ENCODE measurements at places on chromosomes 12 and 14.

GRCh38 chr14:69665631-69666030 is 54.2 kb downstream of the SUSD6 start:
- no peak for DNase-seq

DNA sequence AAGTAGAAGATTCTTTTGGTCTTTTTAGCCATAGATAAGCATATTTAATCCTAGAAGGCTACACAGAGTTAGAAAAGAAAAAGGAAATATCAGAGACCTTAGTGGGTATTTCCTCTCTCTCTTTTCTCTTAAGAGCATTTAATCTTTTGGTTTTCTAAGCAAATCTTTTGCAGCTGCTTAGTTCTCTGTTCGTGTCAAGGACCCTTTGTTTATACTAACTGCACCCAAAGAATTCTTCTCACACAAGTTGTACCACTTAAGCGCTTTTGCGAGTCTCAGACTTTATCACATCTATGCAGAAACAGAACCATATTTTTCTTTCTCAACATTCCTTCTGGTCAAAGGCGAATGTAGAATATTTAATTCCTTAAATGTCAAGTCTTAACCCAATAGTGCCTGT is 17.9 kb upstream of the NID2 start:
- DNase-seq = no peak

DNA sequence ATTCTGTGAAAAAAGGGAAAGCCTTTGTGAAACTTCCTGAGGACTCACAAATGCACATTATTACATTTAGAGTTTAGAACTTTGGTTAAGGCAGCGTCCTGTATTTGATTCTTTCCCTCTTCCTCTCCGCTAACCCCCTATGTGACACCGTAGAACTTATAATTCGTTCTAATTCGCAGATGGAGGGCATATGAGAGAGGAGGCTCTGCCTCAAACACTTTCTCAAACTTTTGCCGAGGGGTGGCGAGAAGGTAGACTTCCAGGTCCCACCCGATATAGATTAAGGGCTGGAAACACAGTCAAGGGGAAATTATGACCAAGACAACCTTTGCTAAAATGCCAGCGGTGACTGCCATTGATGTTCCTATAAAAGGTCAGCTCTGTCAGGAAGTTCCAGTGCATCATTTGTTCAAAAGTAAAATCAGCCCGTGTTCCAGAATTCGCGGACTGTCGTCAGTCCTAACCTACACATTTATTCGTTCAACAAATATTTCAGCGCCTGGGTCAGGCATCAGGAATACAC is 904 bp upstream of the PAPOLA start:
- DNase-seq = peak; percentile 4

GRCh38 chr14:25389948-25390347 is 340.0 kb upstream of the STXBP6 start:
- no peak for DNase-seq

DNA sequence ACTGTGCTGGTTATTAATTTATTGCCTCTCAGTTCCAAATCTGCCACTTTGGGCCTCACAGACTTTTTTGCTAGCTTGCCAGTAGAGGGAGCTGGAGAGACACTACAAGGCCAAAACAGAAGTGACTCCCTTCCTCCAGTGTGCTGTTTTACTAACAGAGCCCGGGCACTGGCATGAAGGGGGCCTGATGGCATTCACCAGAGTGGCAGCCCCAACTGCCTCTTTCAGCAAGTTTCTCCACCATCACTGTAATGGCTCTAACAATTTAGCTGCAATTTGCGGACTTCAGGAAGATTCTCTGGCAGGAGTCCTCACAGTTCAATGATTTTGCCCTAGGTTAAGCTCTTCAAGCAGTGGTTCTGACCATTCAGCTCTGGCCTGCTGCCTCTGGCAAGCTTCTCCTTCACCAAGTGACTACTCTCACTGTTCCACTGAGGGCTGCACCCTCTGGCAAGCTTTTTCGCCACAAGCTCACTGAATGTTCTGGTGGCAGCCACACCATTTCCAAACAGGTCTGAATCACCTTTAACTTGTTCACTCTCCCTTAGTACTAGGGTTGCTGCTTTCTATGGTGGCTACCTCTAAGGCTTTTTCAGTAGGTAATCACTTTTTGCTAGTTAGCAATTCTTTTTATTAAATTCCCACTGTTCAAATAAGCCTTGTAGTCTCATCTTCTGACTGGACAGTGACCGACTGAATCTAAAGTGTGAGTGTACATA is 104.9 kb downstream of the ZC3H14 start:
- DNase-seq = peak; percentile 4

GRCh38 chr12:15738438-15739015 is 50.7 kb downstream of the EPS8 start:
- DNase-seq = no peak

DNA sequence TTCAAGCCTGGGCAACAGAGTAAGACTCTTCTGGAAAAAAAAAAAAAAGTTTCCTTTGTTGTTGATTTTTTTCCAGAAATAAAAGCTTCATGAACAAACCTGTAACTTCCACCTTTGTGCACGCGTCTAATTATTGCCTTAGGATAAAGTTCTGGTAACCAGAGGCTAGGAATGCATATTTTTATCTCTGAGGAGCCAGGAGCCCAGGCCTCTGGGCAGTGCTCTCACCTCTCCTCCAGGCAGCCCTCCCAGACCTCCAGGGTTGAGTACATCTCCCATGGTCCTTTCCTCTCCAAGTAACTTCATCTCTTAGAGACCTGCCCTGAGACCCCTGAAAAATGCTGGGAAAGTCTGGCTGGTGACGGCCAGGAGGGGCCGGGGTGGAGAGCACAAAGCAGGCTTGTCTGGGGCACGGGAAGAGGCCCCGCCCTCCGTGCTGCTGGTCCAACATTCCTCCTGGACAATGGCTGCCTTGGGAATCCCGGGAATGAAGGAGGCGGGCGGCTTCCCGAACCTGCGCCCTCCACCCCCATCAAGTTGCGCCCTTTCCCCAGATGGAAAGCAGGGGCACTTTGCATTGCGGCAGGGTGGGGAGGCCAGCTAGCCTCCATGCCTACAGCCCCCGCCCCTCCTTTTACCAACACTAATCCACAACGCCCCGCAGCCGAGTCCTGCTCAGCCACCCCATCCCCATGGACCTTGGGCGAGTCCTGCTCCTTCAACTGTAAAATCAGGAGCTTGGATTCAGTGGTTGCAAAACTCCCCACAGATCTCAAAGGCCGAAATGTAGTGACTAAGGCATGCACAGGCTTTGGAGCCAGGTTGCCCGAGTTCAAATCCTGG is 7.3 kb upstream of the FIGNL2 start:
- no peak for DNase-seq

DNA sequence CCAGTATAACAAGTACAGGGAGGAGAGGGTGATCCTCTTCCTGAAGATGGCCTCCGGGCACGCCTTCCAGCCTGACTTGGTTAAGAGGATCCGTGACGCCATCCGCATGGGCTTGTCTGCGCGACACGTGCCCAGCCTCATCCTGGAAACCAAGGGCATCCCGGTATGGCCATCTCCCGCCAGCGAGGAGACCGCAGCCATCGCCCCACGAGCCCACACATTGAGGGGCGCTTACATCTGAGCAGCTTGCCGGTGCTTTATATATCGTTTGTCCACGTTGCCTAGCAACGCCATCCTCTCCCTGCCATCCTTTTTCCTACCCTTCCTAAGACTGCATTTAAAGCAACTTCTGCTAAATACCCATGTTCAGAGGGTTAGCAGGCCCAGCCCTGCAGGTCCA is 71.5 kb downstream of the AACS start:
- no peak for DNase-seq

GRCh38 chr12:34404377-34405285 is 382.3 kb downstream of the ALG10 start:
- no peak for DNase-seq

DNA sequence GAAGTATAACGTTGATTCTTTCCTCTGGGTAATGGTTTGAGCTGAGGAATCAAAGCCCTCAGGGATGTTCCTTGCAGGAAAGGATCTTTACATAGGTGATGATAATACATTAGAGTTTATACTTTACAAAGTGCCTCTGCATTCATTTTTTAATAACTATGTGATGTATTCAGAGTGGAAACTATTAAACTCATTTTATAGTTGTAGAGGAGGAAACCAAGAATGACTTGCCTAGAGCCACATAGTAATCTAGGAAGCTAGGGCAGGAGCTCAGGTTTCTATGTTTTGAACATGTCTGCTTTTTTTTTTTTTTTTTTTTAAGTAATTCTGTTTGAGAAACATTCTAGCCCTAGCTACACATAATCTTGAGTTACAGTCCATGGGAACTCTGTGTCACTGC is 117.3 kb downstream of the TXNDC16 start:
- DNase-seq = no peak

- DNase-seq = no peak
These were observed 4.7 kb upstream of the KRT7 start for GRCh38 chr12:52228366-52228765.

DNA sequence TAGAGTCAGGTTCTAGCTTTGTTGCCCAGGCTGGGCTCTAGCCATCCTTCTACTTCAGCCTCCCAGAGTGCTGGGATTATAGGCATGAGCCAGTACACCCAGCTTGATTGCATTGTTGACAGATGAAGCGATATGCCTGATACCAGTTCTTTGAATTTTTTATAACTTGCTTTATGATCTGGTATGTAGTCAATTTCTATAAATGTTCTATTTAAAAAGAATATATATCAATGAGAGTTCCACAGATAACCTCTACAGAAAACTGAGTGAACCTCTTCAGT is 99.8 kb downstream of the DIP2B start:
- no peak for DNase-seq

- DNase-seq = no peak
These were observed 340.7 kb upstream of the DDHD1 start for GRCh38 chr14:53493860-53494259.

DNA sequence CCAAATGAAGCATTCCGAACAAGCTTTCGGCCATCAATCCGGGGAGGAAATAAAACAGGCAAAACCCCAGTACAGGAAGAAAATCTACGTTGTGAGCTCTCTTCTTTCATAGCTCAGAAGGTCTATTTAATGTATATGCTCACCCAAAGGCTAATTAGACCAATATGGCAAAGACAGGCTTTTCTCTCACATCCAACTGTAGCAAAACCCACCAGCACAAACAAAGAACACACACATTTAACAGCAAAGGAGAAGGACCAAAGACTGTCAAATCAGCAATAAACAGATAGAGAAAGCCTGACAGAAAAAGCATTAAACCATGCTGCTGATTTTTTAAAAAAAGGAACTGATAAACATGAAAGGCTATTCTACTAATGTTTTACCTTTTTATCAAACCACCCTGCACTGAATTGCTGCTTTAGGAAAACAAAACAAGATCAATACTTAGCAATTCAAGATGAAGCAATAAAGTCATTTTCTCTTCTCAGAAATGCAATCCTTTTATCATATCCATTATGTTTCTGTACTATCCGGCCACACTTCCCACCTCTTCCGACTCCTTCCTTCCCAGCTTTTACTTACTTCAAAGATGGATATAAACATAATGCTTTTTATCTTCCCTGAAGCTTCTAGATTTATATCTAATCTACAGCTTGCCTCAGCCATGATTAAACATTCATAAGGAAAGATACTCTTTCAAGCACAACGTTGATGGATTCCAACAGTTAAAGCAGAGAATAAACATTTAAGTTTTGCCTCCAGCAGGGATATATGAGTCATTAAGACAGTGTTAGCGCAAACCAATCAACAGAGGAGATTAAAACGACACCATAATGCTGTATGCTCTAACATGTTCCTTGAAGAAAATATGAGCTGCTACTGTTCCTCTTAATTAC is 74.6 kb upstream of the BBS10 start:
- no peak for DNase-seq

DNA sequence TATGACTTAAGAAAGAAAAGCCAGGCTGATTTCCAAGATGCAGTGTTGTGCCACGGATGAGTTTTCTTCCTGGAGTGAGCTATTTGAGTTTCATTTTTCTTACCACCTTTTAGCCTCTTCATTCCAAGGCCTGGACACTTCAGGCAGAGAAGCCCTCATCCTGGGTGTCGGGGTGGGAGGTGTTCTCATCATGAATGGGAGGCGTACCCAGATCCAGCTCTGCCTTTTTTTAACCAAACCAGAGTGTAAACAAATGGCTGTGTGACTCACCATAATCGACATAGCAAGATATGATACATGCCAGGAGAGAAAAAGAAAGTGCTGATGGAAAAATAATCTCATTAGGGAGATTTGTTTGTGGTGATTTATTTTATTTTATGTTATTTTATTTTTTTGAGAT is 79.9 kb downstream of the ARF6 start:
- no peak for DNase-seq

DNA sequence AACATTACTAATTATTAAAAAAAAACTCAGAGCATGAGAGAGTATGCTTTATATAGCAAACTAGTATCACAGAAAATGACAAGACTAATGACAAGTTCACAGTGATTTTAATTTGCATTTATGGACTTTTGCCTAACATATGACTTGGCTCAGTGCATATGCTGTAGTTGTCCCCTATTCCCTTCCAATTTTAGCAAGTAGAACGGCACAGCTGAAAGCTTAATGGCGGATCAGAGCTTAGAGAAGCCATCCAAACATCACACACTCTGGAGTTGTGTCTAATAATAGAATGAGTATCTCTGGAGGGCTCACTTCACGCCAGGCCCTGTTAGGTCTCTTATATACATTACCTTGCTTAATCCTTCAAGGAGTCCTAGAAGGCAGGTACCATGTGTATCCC is 13.3 kb downstream of the CNIH1 start:
- no peak for DNase-seq

DNA sequence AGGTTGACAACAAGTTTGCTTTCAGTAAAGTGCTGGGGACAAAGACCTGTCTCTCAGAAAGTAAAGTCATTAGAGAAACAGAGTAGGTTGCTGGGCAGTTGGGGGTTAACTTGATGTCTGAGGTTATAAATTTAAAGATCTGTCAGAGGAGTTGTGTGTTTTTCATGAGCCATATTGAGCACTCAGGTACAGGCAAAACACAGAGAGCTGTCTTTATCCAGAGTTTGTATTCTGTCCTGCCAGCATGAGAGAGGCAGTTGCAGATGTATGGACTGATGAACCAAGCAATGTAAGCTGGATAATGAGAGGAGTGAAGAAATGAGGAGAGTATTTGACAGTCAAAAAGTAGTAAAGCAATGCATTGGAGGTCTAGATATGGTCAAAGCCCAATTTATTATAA is 156.7 kb downstream of the SLC41A2 start:
- no peak for DNase-seq

GRCh38 chr12:73678335-73678734 is 859.3 kb upstream of the ATXN7L3B start:
- DNase-seq = no peak

- no peak for DNase-seq
These were observed 640 bp downstream of the ARMH4 start for GRCh38 chr14:58151133-58152013.

- no peak for DNase-seq
These were observed 70.7 kb upstream of the DDX11 start for GRCh38 chr12:31002999-31003398.

- DNase-seq = no peak
These were observed 317.5 kb upstream of the DIO3 start for GRCh38 chr14:101243587-101244338.

DNA sequence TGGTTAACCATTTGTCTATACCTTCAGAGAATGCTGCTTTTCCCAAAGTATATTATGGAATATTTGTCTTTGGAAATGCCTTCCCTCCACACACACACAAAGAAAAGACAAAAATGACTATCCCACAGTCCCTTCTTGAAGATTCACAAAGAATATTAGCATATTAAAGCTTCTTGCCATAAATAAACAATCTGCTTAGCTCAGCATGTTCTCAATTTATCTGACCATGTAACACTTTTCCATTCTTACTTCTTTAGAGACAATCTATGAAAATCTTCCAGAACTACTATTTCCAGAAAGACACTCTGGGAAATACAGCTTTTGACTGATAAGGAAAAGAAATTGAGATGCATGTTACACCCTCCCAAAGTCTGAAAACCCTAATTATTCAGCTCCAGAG is 58.9 kb upstream of the OVCH1 start:
- DNase-seq = no peak

Data from activated CD8-positive, alpha-beta memory T cell treated with anti-CD3 and anti-CD28 coated beads for 4 hours (primary cell).